Stimulated activated CD8-positive, alpha-beta memory T cell treated with anti-CD3 and anti-CD28 coated beads, Interleukin-4, amount 100 ng/mL, for 4 hours (primary cell): ENCODE measurements at places on chromosomes 7 and 10.

DNA sequence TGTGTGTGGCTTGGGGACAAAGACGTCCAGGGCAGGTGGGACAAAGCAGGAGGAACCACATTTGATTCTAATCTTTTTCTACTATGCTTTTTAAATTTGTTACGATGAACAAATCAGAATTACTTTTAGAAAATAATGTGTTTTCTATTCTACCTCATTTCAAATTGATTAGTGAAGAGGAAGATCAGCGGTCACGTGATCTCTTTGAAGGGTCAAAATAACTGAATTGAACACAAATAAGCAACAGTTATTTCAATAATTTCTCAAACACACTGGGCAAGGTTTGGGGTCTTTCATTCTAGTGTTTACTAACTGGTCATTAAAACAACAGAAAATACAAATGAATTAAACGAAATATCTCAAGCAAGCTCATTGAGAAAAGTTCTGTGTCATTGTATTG lies 773.0 kb upstream of the IGFBP3 start:
- DNase-seq = no peak

GRCh38 chr10:119543814-119544642 lies 1.5 kb upstream of the RGS10 start:
- no peak for DNase-seq

- no peak for DNase-seq
Measured at GRCh38 chr10:78532480-78533042, 498.9 kb downstream of the RPS24 start.

- DNase-seq = no peak
Measured at GRCh38 chr7:22074897-22075296, 129.2 kb upstream of the CDCA7L start.

GRCh38 chr10:53843736-53844362 lies 957.2 kb downstream of the PCDH15 start:
- no peak for DNase-seq

DNA sequence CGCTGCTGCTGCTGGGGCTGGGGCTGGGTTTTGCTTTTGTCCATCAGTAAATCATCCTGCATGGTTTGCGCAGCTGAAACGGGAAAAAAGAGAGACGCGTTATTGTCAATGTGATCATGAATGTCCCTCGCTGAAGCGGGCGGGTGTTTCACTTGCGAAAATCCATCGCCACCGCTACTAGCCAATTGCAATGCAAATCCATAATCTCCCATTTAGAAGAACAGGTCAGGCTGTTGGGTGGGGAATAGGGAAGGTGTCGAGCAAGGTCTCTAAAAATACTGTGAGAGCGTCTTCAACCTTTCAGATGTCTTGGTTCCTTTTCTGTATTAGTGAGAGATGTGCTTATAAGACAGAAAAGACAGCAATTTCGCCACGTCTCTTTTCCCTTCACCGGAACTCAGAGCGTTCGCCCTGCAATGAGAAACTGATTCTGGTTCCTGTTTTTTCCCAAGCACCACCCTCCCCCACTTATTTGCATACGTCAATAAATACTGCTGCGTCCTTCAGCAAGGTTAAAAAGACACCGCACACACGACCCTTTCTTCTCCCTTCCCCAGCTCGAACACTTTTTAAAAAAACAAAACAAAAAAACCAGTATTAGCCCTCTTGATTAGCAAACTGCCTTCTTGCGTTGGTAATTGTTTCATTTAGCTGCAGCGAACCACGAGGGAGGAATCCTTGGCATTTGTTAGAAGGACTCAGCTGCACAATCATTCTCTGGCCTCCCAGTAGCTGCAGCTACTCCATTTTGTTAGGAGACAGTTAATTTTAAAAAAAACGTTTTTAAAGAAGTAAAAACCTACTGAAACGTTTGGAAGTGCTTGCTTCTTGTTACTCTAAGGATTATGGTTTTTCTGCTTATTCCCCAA lies 50.4 kb downstream of the CPEB3 start:
- no peak for DNase-seq

- no peak for DNase-seq
Measured at GRCh38 chr10:33370434-33370930, 36.0 kb upstream of the NRP1 start.

GRCh38 chr7:12090757-12091221 lies 120.3 kb upstream of the TMEM106B start:
- DNase-seq = no peak

GRCh38 chr7:47735431-47736345 lies 153.8 kb upstream of the TNS3 start:
- no peak for DNase-seq

DNA sequence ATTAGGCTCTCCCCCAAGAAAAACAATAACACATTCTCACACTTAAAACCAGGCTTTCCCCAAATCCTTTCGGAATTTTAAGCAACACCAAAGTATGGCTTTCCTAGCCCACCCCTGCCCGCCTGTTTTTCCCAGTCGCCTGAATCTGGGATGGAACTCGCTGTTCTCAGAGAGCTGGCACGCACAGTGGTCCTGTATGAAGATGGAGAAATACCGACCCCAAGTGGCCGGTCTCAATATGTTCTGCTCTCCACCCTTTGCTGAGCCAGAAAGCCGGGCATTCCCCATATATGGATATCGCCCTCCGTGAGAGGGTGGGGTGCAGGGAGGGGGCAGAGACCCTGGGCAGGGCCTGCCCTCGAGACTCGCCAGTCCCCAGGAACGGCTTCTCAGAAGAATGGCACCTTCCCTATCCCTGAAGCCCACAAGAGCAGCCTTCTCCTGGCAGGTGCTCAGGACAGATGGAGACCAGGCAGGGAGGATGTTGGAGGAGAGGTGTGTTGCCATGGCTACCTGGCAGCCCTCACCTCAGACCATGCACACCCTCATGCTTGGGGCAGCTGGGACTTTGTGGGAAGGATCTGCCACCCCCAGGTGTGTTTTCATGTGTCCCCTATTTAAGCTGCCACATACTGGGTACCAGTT lies 3.4 kb downstream of the TACR2 start:
- DNase-seq = no peak

DNA sequence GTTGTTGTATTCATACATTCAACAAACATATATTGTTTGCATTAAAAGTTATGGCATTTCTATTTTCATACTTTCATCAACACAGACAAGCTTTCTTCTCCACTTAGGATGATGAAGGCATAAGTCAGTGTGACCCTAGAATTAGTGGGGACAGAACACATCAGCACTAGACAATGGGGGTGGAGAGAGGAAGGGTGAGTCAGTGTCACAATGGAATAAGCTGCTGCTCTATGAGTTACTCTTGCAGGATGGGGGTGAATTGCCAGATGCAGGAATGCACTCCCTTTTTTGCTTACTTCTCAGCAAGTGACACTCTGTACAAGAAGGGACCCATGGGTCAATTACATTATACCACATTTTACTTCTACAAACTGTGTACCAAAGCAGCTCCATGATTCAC lies 74.0 kb downstream of the DGKI start:
- DNase-seq = no peak

GRCh38 chr10:22326145-22326702 lies 5.3 kb downstream of the BMI1 start:
- no peak for DNase-seq
